ENCODE measurements at places on chromosomes 1 and 21.

- no peak for DNase-seq
Observed at GRCh38 chr1:119978018-119978505, 81.7 kb upstream of the ADAM30 start.

DNA sequence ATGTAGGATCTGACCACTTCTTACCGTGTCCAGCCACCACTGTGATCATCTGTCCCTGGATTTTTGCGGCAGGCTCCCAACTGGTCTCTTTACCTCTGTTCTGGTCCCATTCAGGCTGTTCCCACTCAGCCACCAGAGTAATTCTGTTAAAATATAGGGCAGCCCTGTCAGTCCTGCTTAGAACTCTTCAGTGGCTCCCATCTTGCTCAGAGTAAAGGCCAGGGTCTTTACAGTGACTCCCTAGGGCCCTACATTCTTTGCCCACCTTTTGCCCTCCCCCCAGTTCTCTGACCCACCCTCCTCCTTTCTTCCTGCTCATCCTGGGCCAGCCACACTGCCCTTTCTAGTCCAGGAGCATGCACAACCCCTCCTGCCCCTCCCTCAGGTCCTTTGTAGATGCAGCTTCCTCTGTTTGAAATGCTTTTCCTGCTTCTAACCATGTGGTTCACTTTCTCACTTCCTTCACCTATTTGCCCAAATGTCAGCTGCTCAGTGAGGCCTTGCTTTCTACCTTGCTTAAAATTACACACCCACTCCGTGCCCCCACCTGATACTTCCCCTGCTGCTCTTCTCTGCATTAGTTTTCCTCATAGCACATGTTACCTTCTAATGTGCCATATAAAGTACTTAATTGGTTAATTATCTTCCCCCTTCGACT, 7.8 kb downstream of the UBIAD1 start:
- no peak for DNase-seq

GRCh38 chr1:36236302-36236701, 12.1 kb downstream of the THRAP3 start:
- no peak for DNase-seq

DNA sequence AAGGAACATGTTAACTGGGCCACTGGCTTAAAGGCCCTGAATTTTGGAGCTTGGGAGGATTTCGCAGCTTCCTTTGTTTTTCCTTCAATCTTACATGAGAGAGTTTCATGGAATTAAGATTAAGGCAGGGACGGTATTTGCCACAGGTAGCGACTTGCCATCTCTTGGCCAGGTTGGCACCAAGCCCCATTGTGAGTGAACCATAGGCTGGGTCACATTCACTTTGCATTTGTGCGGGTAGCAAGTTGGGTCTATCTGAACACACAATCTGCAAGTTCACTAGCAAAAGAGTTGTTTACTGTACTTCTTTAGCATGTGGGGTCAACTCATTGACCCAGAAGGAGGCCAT, 106.2 kb upstream of the ATP1A1 start:
- DNase-seq: no peak

GRCh38 chr1:93716941-93717368, 35.3 kb upstream of the BCAR3 start:
- DNase-seq: no peak

- no peak for DNase-seq
Observed at GRCh38 chr1:109627692-109628399, 8.2 kb downstream of the AMPD2 start.

- no peak for DNase-seq
Observed at GRCh38 chr1:187654635-187655034, 825.9 kb downstream of the PLA2G4A start.
